ENCODE measurements at places on chromosomes 6 and 20.

DNA sequence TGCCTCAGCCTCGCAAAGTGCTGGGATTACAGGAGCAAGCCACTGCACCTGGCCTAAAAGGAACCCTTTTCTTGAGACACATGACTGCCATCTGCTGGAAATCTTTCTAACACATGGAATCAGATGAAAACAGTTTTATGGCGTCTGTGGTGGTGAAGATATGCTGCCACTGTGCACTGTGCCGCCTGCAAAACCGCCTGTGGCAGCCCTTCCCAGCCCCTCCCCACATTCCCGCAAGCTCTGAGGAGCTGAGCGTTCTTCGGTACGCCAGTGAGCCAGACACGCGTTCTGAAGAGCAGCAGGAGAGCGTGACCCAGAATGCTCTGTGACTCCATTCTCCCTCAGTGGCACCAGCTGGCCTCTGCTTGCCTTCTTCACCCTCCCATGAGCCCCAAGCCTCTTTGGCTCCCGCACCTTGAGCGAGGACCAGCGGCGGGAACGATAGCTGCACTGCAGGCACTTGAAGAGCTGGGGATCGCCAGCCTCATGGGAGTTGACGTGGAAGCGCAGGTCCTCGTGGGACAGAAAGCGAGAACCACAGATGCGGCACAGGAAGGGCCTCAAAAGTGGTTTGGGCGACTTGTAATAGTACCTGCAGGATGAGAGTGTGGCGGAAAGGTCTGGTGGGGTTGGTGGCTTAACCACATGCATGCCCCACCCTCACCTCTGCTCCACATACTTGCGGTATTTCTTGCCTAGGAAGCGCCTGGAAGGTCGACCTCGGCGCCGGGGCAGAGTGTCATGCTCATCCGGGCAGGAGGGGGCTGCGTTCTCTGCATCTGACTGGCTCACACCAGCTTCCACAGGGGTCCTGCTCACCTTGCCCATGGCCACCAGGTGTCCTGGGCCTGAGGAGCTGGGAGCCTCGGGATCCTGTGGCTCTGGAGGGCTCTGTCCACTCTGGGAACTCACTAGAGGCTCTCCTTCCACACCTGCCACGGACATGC is 8.7 kb downstream of the ZNF335 start:
- DNase-seq, result peak; percentile 47

- DNase-seq, result no peak
Measured at GRCh38 chr6:169251822-169252504, 1.7 kb downstream of the THBS2 start.

GRCh38 chr20:34124469-34125249 is 12.6 kb upstream of the EIF2S2 start:
- no peak for DNase-seq

GRCh38 chr6:73051147-73051546 is 174.1 kb downstream of the KHDC1L start:
- no peak for DNase-seq

GRCh38 chr6:168130168-168130696 is 51.2 kb upstream of the FRMD1 start:
- no peak for DNase-seq

- DNase-seq, result no peak
Measured at GRCh38 chr6:44061375-44062104, 65.7 kb downstream of the MRPL14 start.

GRCh38 chr6:12422848-12423247 is 132.7 kb downstream of the EDN1 start:
- DNase-seq, result no peak

- no peak for DNase-seq
Measured at GRCh38 chr20:29741594-29741893, 1515.9 kb upstream of the DEFB115 start.

- DNase-seq, result no peak
Measured at GRCh38 chr6:75287424-75287823, 2.8 kb upstream of the TMEM30A start.

- DNase-seq, result peak; percentile 49
Measured at GRCh38 chr6:56713254-56713672, 70.6 kb upstream of the DST start.

DNA sequence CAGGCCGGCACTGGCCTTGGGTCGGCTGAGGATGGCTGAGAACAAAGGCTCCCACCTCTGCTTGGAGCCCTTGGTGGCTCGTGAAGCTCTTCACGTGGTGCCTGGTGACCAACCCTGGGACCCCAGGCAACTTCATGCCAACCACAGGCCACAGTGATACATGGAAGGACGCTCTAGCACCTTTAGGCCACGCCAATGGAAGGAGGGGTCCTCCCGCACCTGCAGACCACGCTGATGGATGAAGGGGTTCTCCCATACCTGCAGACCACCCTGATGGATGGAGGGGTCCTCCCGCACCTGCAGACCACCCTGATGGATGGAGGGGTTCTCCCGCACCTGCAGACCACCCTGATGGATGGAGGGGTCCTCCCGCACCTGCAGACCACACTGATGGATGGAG is 62.5 kb downstream of the ERMARD start:
- no peak for DNase-seq

GRCh38 chr6:3210024-3210610 is 17.3 kb downstream of the TUBB2B start:
- no peak for DNase-seq

- DNase-seq, result no peak
Measured at GRCh38 chr20:60268491-60268890, 310.3 kb downstream of the CDH26 start.

DNA sequence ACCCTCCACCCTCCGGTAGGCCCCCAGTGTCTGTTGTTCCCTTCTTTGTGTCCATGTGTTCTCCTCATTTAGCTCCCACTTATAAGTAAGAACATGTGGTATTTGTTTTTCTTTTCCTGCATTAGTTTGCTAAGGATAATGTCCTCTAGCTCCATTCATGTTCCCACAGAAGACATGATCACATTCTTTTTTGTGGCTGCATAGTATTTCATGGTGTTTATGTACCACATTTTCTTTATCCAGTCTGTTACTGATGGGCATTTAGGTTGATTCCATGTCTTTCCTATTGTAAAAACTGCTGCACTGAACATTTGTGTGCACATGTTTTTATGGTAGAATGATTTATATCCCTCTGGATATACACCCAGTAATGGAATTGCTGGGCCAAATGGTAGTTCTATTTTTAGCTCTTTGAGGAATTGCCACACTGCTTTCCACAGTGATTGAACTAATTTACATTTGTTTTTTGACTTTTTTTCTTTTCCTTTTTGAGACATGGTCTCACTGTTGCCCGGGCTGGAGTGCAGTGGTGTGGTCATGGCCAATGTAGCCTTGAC is 4.5 kb downstream of the KPNA5 start:
- no peak for DNase-seq

DNA sequence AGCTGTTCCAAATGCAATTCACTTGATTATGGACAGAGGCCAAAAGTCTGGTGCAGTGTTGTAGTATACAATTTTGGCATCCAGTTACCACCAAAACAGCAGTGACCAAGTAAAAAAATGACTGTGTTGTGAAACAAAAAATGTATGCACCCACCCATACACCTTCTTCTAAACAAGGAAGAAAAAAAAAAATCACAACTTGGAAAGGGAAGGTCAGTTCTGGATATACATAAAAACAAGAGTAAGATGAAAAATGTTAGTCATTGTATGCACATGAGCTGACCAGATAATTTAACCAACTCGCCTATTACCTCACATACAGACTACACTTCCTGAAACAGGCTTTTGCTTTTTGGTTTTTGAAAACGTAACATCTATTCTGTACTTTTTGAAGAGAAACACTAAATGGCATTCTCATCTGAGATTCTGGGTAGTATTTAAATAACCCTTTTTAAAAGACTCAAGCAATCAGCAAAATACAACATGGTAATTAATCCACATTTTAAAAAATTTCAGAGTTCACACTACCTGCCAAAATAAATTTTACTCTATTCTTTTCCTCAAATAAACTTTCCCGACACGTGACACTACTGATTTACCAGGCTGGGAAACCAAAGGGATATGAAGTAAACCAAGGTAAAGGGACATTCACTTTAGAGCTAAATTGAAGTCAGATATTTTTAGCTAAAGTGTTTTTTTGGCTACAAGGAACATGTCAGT is 141.6 kb upstream of the SHLD1 start:
- no peak for DNase-seq

Data from umbilical cord (tissue), 2 donors.